ENCODE measurements at places on chromosomes 16 and 17.

DNA sequence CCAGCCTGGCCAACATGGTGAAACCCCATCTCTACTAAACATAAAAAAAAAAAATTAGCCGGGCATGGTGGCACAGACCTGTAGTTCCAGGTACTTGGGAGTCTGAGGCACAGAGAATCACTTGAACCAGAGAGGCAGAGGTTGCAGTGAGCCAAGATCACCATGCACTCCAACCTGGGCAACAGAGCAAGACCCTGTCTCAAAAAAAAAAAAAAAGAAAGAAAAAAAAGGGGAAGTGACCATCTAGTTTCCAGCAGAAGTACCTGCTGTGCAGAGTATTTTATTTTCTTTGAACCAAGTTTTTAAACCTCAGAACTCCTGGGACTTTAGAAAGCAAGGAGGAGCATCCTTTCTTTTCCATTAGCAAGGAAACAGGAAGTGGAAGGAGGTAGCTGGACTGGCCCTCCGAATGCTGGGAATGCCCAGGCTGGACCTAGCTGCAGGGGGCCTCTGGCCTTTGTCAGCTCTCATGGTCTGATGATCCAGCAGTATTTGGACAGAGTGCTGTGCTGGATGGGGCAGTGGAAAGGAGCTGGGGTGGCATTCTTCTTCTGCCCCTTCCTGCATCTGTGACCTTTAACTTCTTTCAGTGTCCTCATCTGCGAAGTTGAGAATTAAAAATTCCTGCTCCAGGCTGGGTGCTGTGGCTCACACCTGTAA, 6.6 kb downstream of the GID4 start:
- no peak for DNase-seq

DNA sequence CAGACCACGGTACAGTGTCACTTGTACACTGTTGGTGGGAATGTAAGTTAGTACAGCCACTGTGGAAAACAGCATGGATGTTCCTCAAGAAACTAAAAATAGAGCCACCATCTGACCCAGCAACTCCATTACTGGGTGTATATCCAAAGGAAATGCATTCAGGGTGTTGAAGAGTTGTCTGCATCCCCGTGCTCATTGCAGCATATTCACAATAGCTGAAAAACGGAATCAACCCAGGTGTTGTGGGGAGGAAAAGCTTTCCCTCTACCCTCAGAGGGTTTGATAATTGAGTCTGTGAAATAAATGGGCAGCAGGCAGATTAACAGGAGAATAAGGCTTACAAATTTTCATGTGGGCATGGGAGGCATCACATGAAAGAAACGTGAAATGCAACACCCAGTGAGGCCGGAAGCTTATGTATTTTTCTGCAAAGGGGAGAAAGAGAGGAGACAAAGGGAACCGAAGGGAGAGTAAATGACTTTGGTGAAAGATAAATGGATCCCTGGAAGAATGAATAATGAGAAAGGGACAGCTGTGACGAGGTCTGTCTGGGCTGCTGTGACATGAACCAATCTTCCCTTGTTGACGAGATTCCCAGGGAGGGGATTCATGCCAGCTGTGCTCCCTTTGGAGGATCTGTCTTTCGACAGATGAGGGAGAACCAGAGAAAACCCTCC, 106.2 kb downstream of the KCNJ12 start:
- DNase-seq: no peak

GRCh38 chr17:50511058-50511457, 2.8 kb downstream of the MYCBPAP start:
- DNase-seq: peak; percentile 24

- no peak for DNase-seq
Measured at GRCh38 chr16:3954411-3954921, 74.0 kb upstream of the CREBBP start.

GRCh38 chr17:61536422-61536955, 54.5 kb downstream of the NACA2 start:
- DNase-seq: no peak

GRCh38 chr17:69574257-69575197, 160.0 kb downstream of the MAP2K6 start:
- peak; percentile 33 for DNase-seq

DNA sequence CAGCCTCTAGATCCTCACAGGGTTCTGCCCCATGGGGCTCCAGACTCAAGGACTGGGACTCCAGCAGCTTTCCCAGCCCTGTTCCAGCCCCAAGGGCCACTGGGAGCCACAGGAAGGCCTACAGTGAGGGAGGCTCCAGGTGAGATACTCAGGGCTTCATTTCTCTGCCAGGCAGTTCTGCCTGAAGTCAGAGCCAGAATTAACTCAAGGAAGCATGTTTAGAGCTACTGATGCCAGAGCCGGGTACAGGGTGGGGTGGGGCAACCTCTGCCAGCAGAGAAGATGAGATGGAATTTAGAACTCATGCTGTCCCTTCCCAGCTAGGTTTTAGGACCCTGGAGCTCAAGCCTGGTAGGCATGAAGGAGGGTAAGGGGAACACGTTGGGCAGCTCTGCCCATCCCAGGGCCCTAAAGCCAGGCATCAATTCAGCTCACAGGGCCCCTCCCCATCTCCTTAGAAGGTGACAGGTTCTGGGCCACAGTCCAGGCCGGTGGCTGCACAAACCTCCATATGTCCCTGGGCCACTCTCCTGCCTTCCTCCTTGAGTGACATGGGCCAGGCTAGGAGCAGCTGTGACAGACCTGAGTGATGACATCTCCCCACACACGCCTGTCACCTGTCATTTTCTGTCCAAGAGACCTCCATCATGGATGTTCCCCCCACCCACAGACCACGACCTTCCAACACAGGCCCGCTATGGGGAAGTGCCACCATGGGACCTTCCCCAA, 24.5 kb upstream of the SPPL2C start:
- no peak for DNase-seq

GRCh38 chr17:4199818-4200402, 56.9 kb downstream of the CYB5D2 start:
- DNase-seq: peak; percentile 47

- no peak for DNase-seq
Measured at GRCh38 chr16:22721511-22722100, 92.4 kb upstream of the HS3ST2 start.

DNA sequence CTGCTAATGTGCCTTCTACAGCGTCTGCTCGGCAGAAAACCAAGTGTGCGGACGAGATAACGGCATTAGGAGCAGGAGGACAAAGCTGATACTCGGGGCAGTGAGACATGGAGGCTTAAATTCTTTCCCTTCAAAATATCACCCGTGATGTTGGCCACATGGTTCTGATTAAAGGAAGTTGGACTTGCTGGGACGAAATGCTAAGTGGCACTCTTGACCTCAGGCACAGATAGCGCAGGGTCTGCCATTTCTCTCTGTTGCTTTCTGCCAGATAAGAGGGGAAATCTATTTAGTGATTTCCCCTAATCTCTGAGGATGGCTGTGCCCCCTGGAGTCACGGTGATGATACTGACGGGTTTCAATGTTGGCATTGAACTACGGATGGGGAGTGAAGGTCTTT, 509.6 kb upstream of the EEF2KMT start:
- DNase-seq: no peak

DNA sequence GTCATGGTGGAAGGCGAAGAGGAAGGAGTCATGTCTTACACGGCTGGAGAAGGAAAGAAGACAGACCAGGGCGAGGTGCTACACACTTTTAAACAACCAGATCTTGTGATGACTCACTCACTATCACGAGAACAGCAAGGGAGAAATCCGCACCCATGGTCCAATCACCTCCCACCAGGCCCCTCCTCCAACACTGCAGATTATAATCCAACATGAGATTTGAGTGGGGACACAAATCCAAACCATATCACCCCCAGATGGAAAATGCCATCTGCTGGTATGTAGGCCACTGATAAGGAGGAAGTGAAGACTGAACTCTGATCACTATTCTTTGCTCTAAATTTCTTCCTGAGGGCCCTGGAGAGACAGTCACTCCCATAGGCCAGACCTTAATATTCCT, 7.5 kb upstream of the ITGAX start:
- DNase-seq: no peak

DNA sequence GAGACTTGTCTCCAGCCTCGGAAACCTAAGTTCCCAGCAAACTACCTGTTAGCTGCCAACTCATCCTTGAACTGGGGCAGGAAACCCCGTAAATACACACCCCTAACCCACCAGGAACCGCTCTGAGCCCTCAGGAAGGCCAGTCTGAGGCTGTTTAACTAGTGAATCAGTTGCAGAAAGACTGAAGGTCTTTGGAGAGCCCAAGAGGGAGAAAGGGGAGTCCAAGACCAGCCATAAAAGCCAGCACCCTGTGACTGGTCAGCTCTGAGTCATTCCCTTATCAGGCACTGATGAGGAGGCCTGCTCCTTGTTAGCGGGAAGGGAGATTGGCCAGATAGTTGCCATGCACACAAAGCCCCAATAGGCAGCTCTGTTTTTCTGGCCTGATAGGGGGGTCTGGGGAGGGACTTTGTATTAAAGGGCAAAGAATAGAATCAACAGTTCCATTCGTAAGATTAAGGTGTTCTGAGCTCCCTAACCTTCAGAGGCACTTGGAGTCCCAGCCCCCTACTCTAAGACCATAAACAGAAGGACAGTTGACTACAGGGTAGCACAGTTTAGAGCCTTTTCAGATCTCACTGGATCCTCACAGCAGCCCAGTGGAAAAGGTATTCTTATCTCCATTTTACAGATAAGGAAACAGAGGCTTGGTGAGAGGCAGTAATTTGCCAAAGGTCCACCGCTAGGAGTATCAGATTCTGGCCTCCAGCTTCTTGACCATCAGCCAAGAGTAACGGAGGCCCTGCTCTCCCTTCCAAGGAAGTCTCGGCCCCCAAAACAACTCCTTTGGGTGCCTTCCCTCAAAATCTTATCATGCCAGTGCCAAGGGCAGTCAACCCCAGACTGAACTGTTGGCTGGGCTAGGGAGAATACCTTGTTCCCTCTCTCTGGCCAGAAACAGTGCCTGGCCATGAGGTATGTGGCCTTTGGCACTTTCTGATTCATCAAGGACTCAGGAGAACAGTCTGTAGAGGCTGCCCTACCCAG, 2.2 kb upstream of the KRT19 start:
- peak; percentile 83 for DNase-seq

- DNase-seq: peak; percentile 22
Measured at GRCh38 chr17:80195671-80196529, 24.2 kb downstream of the SGSH start.

Data from dermis microvascular lymphatic vessel endothelial cell (primary cell).